Psoas muscle (tissue), 8 donors: ENCODE measurements at places on chromosomes 5 and 9. TPM values are rescaled to one million over a fixed set of nuclear protein-coding genes. Genes with fewer than 3 reads are reported as not detected.
A peak's percentile ranks its signal among the peaks of the same experiment; 100 is the strongest.

GRCh38 chr5:106154280-106154716 is 1516.4 kb downstream of the EFNA5 start:
- no peak for DNase-seq

The FOXD4L4 gene
- total RNA-seq: 0.13 TPM

The STKLD1 gene
- 0.32 TPM for total RNA-seq

DNA sequence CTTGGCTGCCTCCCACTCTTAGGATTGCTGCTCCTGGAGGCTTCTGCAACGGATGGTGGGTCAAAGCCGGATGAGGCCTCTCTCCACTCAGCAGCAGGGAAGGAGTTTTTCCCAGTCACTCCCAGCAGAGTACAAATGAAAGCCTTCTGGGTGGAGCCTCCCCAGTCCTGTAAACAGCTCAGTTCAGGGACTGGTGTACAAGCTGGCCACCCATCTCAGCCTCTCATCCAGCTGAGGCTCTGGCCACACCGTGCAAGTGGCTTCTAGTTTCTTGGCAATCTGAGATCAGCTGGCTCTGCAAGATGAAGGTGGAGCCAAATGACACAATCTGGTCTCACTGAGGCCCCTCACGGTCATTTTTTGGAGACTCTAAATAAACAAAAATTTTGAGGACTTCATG is 10.0 kb downstream of the GPX3 start:
- peak; percentile 77 for DNase-seq

DNA sequence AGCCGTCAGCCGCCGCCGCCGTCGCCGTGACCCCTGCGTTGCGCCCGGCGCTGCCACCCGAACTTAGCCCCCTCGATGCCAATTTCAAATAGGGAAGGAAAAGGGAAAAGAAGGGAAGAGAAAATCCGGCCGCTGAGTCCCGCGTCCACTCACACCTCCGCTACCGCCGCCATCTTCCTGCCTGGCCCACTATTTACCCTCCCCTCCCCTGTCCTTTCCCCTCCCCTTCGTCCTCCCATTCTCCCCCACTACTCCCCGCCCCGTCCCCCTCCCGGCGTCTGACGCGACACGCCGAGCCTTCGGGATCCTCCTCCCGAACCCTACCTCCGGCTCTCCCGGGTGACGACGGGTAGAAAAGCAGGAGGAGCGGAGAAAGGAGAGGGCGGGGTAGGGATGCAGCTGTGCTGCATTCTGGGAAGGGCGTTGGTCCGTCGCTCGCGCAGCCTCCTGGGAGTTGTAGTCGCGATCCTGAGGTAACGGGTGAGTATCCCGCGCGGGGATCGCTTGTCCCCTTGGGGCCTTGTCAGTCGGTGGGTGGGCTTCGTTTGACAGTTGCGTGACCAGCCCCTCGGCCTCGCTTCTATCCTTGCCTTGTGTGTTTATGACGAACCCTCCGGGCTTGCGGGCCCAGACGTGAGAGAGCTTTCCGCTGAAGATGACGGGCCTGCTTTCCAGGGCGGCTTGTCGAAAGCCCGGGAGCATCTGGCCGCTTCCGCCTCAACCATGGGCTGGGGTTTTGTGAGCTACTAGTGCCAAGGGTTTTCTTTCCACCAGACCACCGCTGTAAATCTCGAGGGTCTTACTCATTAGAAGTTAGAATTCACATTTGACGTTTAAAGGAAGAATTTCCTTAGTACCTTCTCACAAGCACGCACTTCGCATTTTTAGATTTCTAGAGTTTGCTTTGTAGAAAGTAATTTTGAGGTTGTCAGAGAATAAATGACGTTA is at the start of the genes CERT1 and POLK:
Gene CERT1, minus strand, starts transcription at position 195 of the 948 bp plus-strand sequence. CDS start 422 bp downstream, outside the sequence.
Gene POLK, plus strand, starts transcription at position 457 of the 948 bp plus-strand sequence.
- DNase-seq: peak; percentile 98
